ENCODE measurements at places on chromosomes 2 and 18.
A peak's percentile ranks its signal among the peaks of the same experiment; 100 is the strongest.

DNA sequence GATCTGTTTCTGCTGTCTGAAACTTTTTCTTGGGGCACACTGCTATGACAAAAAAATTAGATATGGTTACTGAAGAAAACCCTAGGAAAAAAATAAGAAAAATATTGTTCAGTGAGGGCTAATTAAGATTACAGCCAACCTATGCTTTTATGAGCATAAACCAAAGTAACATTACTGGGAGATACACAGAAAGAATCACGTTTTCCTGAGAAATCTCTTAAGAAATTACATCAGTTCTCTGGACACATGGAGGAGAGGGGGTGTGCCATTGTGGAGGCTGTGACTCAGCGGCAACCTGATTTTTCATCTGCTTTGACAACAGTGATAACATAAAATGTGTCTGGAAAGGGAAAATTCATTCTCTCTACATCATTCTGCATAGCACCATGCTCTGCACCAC, 13.4 kb upstream of the NMI start:
- peak; percentile 96 for DNase-seq

DNA sequence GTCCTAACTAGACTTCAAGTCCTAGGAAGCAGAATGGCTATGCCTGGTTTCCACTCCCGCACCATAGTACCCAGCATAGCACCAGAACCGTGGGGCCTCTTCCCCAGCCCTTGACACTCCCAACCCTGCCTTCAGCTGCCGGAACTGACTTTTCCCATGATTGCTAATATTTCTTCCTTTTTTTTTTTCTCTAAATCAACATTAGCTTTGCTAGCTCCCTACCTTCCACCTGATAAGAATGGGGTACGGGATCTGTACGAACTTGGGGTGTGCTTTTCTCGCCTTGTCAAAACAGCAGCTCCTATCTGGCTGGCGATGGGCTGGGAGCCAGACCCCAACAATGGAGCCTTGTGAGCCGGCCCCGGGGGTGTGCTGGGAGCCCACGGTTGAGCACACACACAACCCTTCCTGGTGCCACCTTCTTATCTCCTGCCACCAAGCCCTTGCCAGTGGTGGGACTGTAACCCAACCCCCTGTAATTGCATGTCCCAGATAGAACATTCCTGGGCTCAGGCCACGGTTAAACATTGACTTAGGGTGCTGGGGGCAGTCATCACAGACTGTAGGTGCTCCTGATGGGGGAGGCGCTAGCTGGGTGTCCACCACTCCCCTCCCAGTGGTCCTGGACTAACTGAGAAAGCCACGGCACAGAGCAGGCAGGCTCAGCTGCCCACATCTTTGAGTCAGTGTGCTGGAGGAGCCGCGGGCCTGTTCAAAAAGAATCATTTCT, 213.0 kb upstream of the HAAO start:
- DNase-seq = no peak

- DNase-seq = no peak
Observed at GRCh38 chr2:177923323-177923722, 149.3 kb downstream of the PDE11A start.

- no peak for DNase-seq
Observed at GRCh38 chr2:224987733-224988132, 54.5 kb downstream of the DOCK10 start.

GRCh38 chr18:23133860-23134779, 1.2 kb upstream of the CABLES1 start:
- no peak for DNase-seq

DNA sequence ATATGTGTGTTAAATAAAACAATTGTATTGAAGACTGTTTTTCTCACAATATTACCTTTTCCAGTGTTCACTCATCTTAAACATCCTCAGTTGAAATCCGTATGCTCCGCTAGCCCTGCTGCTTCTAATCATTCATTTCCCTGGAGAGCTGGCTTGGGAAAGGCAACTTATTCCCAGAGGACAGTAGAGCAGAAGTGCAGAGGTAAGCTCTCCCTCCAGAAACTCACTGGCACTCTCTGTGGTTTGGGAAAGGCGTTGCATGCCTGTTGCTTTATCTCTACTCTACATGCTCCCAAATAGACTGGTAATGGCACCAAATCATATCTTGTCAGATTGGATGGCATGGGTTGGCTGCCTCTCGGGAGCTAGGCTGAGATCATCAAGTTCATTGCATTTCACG, 117.1 kb upstream of the BOD1L2 start:
- DNase-seq = no peak

DNA sequence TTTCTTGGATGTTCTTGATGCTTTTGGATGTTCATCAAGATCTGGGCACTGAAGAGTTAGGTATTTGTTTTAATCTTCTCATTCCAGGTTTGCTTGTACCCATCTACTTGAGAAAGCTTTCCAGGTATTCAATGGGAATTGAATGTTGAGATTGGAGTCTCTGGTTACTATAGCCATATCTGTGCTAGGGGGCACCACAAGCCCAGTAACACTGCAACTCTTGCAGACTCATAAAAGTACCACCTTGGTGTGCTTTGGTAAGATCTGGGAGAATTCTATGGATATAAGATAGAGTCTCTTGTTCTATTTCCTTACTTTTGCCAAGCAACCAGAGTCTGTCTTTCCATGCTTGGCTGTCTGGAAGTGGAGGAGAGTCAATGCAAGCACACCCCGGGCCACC, 518.9 kb upstream of the VRK2 start:
- no peak for DNase-seq

- no peak for DNase-seq
Observed at GRCh38 chr2:119579424-119580295, 35.4 kb downstream of the CFAP221 start.

- DNase-seq = no peak
Observed at GRCh38 chr2:86556508-86556907, 6.7 kb downstream of the CHMP3 start.

- peak; percentile 80 for DNase-seq
Observed at GRCh38 chr2:130332271-130333073, 10.2 kb upstream of the IMP4 start.

GRCh38 chr2:201425952-201426351, 25.3 kb downstream of the TRAK2 start:
- no peak for DNase-seq

DNA sequence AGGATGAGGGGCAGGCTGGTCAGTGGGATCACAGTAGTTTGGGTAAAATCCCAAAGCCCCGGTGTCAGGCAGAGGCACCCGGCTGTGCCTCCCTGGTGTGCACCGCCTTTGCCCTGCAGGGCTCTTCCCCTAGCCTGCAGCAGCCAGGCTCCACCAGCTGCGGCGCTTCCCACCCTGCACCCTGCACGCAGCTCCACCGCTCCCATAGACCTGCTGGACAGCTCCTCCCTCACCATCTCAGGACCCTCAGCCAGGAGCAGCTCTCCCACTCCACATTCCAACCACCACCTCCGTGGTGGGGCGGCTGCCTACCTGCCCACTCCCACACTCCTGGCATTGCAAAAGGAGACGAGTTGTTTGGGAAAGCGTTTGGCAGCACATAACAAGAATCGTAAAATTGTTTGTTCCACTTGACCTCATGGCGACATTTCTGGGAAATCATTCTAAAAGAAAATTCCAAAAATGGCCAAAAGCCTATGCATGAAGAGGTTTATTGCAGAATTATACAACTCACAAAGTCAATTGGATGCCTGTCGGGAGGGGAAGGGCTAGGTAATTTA, 287.4 kb upstream of the HDAC4 start:
- no peak for DNase-seq

- no peak for DNase-seq
Observed at GRCh38 chr2:28404086-28404485, 11.4 kb downstream of the FOSL2 start.

GRCh38 chr2:54040250-54040649, 69.5 kb upstream of the PSME4 start:
- DNase-seq = no peak

DNA sequence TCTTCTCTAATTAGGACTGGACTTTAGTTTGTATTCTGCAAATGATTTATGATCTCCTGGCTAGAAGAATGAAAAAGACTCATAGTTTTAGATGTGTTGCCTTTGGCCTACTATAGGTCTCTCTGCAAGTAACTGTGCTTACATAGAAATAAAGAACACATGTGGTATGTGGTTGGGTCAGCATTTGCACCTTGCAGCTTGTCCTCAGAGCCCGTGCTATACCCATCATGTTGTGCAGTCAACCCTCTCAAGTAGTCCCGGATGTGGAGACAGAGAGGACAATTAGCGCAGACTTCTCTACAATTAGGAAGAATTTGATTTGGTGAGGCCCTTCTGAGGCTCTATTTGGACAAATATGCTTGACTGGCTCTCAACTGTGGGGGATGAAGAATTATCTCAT, 203.7 kb upstream of the ITGA4 start:
- DNase-seq = no peak

All from fibroblast of upper back skin (primary cell).